Vagina (tissue), 2 donors: ENCODE measurements at places on chromosomes 13 and 19.

GRCh38 chr13:75829830-75830229 lies 193.7 kb downstream of the LMO7 start:
- no peak for DNase-seq

GRCh38 chr13:43268632-43269031 lies 245.2 kb downstream of the DNAJC15 start:
- no peak for DNase-seq

DNA sequence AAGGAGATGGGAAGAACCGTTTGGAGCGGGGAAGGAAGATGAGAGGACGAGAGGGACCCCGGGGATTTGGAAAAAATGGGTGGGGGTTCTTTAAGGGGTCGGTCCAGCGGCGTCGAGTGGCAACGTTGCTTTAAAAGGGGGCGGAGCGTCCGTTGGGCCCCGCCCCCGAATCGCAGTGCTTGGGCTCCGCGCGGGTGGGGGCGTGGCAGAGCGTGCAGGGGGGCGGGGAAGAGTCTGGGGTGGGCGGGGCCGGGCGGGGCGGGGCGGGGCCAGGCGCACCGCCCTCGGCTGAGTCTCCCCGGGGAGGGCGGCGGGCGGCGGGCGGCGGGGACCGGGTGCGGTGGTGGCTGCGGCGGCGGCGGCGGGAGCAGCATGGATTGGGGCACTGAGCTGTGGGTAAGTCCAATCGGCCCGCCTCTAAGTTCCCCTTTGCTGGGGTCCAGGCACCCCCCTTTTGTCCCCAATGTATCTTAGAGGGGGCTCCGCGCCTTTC lies at the start of gene TRIP10:
TRIP10 (plus strand) TSS at position 291 of the 493 bp plus-strand sequence; CDS start at position 373, 82 bp downstream.
- DNase-seq = no peak

DNA sequence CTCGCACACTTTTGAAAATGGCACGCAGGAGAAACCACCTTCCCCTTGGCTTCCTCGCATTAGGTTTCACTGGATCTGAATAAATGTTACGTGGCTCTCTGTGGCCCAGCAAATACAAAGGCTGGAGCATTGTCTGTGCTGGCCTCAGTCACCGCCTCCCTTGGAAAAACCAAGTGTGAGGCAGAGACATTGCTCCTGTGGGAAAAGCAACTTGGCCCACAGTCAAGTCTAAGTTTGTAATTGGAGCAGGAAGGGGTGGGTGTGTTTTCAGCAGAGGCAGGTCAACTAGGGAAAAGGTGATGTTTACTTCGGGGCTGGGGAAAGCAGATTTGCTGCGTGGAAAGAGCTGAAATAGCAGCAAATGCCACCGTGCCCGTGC lies 101.6 kb downstream of the IRS2 start:
- no peak for DNase-seq

DNA sequence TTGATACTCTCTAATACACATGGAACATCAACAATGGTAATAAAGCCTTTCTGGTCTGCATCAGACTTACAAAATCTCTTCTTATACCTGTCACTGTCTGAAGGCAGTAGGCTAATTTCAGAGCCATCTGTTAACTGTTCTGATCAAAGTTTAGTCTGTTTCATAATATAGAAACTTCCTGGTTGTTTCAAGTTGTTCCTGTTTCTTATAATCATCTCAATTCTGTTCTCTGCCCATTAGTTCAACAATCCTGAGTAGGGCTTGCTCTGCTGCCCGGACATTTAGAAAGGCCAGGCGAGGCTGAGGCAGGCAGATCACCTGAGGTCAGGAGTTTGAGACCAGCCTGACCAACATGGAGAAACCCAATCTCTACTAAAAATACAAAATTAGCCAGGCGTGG lies 5.4 kb upstream of the ZSCAN5A start:
- DNase-seq = no peak

GRCh38 chr13:31982540-31982939 lies 49.0 kb upstream of the FRY start:
- DNase-seq = no peak

DNA sequence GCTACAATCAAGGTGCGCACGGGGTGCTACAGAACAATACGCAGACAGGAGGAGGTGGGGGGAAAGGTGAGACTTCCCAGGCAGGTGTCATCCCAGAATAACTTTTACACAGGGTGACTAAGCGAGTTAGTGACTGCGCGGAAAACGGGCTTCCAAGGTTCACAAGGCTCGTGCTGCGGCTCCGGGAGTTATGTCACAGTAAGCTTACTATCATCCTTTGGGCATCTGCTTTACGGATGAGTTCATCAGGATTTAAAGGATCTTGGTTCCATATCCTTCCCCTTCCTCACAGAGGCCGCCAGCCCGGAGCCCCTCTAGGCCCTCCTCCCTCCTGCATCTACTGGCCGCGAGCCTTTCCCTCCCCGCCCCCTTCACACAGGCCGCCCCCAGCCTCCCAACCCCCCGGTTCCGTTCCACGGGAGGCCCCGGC lies 474 bp upstream of the IFT88 start:
- peak; percentile 90 for DNase-seq

- DNase-seq = no peak
Measured at GRCh38 chr13:98133946-98134345, 8.9 kb upstream of the FARP1 start.

GRCh38 chr13:63595811-63596210 lies 2180.2 kb upstream of the PCDH20 start:
- no peak for DNase-seq

DNA sequence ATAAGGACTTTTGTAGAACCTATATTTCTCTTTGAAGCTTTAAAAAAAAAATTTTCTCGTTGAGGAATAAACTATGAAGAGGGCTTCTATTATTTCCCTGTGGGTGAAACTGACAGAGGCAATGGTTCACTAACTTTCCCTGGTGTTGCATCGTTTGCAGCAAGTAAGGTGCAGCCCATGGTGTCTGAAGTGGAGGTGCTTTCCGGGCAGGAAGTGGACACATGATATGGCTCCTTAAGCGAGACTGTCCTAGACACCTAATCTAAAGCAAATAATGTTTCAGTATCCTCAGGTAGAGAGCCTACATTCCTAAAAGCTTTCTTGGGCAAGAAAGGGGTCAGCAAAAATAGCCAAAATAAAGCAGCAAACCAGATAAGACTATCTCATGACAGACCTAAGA lies 437.6 kb upstream of the ARGLU1 start:
- no peak for DNase-seq

- DNase-seq = no peak
Measured at GRCh38 chr19:3084943-3085342, 9.2 kb upstream of the GNA11 start.

DNA sequence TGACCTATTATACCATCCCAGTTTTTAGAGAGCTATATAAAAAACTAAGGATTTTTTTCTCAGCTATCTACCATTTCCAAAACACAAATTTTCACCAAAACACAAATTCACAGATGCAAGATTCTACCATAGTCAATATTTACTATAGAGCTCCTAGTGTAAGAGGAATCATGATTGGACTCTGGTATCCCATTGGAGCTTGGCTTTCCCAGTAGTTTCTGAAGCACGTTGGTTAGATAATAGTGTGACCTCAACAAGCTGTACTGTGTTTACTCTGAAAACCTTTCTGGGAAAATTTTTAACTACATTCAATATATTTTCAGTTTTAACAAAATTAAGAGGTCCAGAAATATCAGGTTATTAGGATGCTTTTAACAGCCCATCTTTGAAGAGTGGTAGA lies 660.6 kb upstream of the SLC10A2 start:
- DNase-seq = no peak

- DNase-seq = no peak
Measured at GRCh38 chr19:35045667-35046300, 4.3 kb downstream of the HPN start.

GRCh38 chr13:21458813-21459701 lies at the start of gene ZDHHC20:
ZDHHC20 (minus strand) TSS chr13:21459303; CDS start chr13:21459171, 132 bp downstream.
- no peak for DNase-seq

GRCh38 chr19:6718741-6719539 lies 1.5 kb downstream of the C3 start:
- no peak for DNase-seq

GRCh38 chr19:2387367-2388288 lies 27.6 kb downstream of the TMPRSS9 start:
- no peak for DNase-seq

- no peak for DNase-seq
Measured at GRCh38 chr19:51822946-51823345, 28.0 kb downstream of the FPR3 start.

DNA sequence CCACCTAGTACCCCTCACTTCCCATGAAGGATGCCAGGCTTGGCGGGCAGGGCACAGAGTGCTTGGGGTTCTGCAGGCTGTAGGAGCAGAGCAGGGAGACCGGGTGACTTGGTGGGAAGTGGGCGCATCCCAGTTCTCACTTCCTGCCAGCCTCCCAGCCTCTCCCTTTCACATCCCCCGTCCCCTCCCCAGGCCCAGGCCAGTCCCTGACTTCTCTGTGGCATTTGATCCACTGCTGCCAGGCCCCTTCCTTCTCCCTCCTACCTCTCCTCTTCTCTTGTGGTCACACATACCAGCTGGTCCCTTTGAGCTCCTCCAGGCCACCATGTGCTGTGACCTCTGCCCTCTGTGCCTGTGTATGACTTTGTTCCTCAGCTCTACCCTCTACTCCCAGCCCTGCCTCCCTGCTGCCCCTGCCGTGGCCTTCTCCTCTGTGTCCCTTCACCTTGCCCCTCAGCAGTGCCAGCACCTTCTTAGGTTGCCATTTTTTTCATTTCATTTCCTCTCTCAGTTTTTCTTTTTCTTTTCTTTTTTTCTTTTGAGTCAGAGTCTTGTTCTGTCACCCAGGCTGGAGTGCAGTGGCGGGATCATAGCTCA lies 19.5 kb downstream of the MYO1F start:
- DNase-seq = no peak

DNA sequence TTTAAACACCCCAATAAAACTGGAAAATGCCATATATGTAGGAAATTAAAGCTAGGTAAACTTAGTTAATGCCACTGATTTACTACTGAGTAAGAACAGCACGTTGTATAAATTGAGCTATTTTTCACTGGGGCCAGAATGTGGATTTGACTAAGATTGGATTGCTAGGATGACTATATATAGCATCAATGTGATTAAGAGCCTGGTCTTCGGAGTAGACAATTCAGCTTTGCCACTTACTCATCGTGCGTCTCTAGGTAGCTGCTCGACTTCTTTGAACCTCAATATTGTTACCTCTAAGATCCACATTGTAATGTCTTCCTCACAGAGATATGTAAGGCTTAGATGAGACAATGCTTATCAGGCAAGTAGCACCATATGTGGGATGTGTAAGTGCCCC lies 462.5 kb downstream of the KLF12 start:
- no peak for DNase-seq

- no peak for DNase-seq
Measured at GRCh38 chr13:114140906-114141250, 8.5 kb upstream of the RASA3 start.

DNA sequence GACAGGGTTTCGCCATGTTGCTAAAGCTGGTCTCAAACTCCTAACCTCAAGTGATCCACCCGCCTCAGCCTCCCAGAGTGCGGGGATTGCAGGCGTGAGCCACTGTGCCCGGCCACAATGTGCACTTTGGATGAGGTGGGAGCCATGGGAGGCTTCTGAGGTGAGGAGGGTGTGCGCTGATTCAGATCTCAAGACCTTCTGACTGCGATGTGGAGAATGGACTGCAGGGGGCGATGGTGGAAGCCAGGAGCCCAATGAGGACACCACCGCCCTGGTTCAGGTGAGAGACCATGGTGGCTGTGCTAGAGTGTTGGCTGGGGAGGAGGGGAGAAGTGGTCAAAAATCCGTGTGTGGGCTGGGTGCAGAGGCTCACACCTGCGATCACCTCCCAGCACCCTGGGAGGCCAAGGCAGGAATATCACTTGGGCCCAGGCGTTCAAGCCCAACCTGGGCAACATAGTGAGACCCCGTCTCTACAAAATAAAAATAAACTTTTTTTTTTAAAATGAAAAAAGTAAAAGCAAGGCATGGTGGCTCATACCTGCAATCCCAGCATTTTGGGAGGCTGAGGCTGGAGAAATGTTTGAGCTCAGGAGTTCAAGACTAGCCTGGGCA lies 5.6 kb downstream of the INAFM1 start:
- no peak for DNase-seq

- DNase-seq = no peak
Measured at GRCh38 chr13:28705461-28706083, 13.2 kb downstream of the SLC46A3 start.

- DNase-seq = no peak
Measured at GRCh38 chr13:79724348-79725103, 243.6 kb downstream of the NDFIP2 start.

GRCh38 chr19:29928831-29929230 lies 13.2 kb upstream of the URI1 start:
- no peak for DNase-seq

DNA sequence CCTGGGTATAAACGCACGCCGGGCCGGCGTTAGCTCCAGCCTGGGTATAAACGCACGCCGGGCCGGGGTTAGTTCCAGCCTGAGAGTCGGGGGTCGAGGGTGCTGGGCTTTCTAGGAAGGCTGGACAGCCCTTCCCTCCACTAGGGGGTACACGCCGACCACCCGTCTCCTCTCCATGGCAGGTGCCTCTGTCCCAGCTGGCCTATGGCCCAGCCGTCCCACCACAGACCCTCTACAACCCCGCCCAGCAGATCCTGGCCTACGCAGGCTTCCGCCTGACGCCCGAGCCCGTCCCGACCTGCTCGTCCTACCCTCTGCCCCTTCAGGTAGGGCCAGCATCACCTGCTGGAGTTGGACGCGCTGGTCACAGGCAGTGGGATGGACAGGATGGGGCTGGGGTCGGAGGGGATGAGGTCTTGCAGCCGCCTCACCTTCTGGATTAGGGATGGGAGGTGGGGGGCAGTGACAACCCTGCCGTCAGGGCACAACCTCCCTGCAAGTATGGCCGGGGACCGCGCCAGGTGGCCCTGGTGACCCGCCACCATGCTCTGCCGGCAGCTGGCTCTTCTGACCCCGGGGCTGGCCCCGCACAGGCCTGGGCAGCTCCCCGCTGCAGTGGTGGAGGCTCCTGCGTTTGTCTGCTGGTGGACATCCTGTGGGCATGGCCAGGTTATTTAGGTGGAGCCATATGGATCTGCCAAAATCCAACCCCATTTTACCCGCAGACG lies 45.8 kb downstream of the TMEM255B start:
- DNase-seq = no peak

DNA sequence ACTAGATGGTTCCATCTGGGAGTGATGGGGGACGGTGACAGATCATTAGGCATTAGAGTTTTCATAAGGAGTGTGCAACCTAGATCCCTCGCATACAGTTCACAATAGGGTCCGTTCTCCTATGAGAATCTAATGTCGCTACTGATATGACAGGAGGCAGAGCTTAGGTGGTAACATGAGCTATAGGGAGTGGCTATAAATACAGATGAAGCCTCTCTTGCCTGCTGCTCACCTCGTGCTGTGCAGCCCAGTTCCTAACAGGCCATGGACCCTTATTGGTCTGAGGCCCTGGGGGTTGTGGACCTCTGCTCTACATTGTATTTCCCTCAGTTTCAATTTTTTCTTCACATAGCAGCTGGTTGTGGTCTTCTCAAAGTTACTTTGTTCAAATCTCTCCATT lies 56.5 kb downstream of the CDK8 start:
- DNase-seq = no peak

GRCh38 chr19:41319500-41320184 lies 9.7 kb downstream of the CCDC97 start:
- no peak for DNase-seq

GRCh38 chr13:111304041-111304544 lies 16.3 kb upstream of the TEX29 start:
- DNase-seq = no peak

GRCh38 chr19:42280815-42281145 lies 11.7 kb downstream of the CIC start:
- no peak for DNase-seq
